NCI-H1694 treated with DMSO at 0.1 percent for 48 hours (cell line): ENCODE measurements at places on chromosomes 5 and 9.

DNA sequence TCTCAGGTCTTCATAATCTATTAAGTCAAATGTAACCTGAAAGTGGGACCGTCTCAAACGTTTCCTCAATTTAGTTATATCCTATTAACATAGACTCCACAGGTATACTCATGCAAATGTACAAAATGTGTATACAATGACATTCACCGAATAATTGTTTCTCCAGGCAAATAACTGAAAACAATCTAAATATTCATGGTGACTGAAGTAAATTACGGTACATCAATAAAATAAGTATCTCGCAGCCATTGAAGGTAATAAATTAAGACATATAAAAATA is 482 bp downstream of the IARS1 start:
- DNase-seq: no peak

DNA sequence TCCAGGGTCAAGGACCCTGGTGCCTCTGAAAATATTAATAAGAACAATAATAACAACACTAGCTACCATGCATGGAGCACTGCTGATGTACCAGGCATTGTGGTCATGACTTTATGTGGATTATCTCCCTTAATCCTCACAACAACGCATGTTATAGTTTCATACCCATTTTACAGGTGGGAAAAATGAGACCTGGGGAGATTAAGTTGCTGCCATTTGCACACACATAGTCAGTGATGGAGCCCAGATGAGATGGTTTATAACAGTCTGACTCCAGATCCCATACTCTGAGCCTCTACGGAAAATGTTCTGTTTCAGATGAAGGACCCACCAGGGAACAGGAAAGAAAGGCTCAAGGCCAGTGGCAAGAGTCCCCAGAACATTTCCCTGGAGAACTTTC is 48.2 kb upstream of the PPARGC1B start:
- DNase-seq: no peak

GRCh38 chr5:71903808-71904207 is 184.7 kb downstream of the CARTPT start:
- DNase-seq: no peak

DNA sequence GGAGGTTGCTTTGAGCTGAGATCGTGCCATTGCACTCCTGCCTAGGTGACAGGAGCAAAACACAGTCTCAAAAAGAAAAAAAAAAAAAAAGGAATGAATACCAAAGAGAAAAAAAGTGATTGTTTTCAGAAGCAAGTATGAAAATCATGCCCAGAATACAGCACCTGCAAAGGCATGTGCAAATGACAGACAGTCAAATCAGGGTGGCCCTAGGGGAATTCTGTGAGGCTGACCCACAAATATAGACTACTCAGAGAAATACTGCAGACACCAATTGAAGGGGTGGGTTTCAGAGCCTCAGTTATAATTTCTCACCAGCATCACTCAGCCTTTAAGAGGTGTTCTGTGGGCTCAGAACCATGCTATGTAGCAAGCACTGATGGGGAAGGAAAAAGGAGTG is 28.6 kb downstream of the DCAF12 start:
- no peak for DNase-seq

- no peak for DNase-seq
Observed at GRCh38 chr5:95358848-95359247, 32.3 kb upstream of the FAM81B start.

DNA sequence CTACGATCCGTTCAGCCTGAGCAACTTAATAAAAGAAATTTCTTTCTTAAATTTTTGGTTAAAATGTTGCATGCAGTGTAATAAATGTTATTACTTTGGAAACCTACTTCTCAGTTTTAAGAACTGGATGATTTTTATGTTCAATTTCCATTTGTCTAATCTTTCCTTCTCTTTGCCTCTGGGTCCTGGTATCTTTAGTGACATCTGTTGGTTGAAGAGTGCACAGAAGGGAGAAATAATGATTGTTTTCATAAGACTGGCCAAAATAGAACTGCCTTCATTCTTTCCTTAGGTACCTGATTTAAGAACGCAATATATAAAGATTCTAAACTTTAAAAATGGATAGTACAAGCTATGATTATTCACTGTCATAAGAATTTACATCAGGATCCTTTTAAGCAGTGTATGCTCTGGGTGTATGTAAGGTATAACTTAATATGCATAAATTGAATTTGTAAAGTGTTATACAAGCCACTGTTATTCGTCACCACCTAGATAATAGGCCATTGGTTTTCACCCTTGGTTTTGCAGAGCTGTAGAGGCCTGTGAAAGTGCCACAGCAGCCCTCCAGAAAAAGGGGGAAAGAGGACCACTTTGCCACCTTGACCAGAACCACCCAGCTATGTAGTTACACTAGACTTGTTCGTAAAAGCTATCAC is 82.8 kb upstream of the TLX3 start:
- peak; percentile 15 for DNase-seq

GRCh38 chr5:71872311-71872864 is 153.3 kb downstream of the CARTPT start:
- DNase-seq: peak; percentile 54

- no peak for DNase-seq
Observed at GRCh38 chr9:136856079-136856476, 3.9 kb downstream of the MAMDC4 start.

DNA sequence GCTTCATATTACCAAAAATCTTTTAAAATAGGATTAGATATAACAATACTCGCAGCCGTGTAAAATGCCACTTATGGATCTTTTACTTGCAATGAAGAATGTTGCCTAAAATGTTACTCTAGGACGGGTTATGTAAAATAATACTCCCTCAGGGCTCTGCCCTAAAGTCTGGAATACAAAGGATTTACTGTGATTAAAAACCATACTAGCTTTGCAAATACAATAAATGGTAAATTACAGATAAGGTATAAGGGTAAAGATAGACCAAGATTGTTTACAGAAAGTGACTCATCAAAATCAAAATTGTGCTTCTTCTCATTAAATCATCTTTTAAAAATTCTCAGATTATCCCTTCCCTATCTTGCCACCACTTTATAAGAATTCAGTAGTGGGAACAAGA is 163.6 kb downstream of the MEF2C start:
- DNase-seq: no peak

DNA sequence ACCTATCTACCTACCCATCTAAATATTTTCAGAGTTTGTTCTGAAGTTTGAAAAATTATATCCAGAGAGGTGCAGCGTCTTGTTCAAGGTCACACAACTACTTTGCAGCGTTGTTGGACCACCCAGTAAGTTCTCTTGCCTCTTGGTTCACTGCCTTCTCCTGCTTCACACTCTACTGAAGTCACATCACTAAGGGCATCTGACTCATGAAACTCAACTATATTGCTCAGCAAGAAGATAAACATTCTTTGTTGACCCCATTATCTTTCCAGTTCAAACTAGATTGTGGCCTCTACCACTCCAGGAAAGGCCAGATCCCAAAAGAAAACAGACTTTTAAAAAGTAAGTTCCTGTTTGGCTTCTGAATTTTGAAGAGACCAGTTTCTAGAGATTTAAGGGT is 326.9 kb downstream of the SLIT3 start:
- DNase-seq: no peak

GRCh38 chr9:98104445-98104881 is 14.6 kb downstream of the TRIM14 start:
- DNase-seq: no peak

DNA sequence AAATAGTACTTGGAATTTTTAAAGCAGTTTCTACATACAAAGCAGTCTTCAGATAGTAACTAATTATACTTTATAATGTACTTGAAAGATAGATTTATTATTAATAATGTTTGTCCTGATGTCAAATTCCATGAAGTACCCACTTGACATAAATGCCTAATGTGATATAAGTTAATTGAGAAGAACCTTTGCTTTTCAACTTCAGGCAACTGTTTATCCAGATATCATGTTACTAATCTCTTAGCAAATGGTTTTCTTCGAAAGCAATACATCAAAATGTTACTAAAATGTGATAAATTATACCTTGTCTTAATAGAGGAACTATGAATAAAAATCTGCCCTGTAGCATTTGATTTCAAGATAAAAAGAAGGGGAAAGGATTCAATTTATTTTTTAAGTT is 146.8 kb upstream of the FBXL17 start:
- DNase-seq: no peak

GRCh38 chr9:94176608-94177007 is 82.5 kb upstream of the ZNF169 start:
- DNase-seq: no peak

DNA sequence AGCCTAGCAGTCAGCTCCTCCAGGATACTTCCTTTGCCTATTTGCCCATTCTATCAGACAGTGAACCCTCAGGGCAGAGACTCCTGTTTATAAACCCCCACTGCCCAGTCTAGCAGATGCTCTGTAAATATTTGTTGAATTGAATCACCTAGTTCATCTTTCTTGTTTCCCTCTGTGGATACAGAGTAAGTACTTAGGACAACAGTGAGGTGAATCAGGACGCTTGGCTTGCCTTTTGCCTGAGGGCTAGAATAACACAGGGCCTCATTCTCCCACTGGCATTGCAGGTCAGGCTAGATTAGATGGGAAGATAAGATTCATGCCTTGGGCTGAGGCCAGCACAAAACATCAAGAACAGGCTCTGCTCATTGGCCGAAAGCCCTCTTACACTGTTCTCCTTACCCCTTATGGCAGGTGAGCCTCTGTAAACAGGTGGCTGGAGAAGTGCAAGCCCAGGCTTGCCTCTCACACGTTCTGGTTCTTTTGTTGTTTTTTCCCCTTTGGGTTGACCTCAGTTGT is 22.2 kb downstream of the TNFSF8 start:
- DNase-seq: peak; percentile 14

DNA sequence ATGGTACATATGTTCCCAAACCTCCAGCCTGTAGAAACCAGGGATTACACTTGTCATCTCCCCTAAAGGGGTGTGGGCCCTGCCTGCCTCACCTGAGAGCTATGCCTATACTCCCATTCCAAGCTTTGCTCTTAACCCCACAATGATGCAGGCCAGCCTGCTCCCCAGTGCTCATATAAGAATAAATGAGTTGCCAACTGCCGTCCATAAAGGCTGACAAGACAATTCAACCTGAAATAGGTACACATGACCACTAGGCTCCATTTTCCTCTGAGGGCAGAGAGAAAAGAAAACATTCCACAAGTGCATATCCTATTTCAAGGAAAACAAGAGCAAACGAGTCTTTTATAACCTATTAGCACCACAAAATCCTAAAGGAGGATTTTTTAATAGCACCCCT is 28.4 kb downstream of the SKP1 start:
- DNase-seq: no peak

- DNase-seq: peak; percentile 12
Observed at GRCh38 chr9:70340572-70340971, 73.9 kb downstream of the KLF9 start.

GRCh38 chr9:88396836-88397577 is 8.8 kb downstream of the SPIN1 start:
- DNase-seq: no peak

- no peak for DNase-seq
Observed at GRCh38 chr5:32182463-32183063, 8.4 kb upstream of the GOLPH3 start.

DNA sequence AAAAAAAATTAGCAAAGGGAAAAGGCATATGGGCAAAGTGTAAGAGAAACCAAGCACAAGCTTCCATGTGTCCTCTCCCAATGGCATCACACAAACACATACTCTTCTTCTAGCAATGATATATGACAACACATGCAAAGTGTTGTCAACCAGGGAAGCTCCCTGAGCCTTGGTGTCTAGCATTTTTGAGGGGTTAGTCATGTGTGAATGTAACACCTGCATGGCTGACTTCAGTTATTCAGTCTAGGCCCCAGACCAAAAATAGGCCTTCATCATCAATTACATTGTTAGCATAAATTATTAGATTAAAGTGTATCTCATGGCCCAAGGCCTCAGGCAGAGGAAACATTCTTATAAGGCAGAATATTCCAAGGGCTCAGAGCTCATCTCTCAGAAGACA is 450.0 kb downstream of the TLE1 start:
- DNase-seq: no peak

GRCh38 chr5:140840978-140841962 is at the start of gene PCDHA8:
PCDHA8 (plus strand) TSS chr5:140841187; CDS start chr5:140841322, 135 bp downstream.
- peak; percentile 56 for DNase-seq

DNA sequence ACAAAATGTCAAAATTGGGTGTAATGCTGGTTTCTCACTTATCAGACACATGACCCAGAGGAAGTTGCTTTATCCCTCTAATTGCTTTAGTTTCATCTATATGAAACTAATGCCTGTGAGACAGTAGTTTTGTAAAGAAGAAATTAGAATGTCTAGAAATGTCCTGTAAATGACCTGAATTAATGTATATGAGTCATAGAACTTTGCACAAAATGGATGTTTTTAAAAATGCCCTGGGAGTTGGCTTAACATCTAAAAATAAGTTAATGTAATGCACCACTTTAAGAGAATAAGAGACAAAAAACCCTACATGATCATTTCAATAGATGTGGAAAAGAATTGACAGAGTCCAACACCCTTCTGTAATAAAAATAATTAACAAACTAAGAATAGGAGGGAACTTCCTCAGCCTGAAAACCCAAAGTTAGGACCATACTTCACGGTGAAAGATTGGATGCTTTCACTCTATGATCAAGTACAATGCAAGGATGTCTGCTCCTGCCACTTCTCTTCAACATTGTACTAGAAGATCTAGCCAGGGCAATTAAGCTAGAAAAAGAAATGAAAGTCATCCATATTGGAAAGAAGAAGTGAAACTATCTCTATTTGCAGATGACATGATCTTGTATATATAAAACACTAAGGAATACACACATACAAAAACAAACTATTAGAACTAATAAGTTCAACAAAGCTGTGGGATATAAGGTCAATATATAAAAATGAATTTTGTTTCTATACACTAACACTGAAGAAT is 117.9 kb downstream of the MELK start:
- DNase-seq: no peak

GRCh38 chr5:155728857-155729683 is 597.9 kb upstream of the SGCD start:
- peak; percentile 62 for DNase-seq

GRCh38 chr5:92581249-92581648 is 999.8 kb downstream of the NR2F1-AS1 start:
- DNase-seq: no peak

- no peak for DNase-seq
Observed at GRCh38 chr5:2591777-2592453, 159.6 kb downstream of the IRX2 start.

GRCh38 chr9:22423566-22423965 is 23.1 kb upstream of the DMRTA1 start:
- DNase-seq: no peak

- DNase-seq: no peak
Observed at GRCh38 chr5:175695161-175696126, 37.6 kb downstream of the HRH2 start.
